HepG2 (cell line): ENCODE measurements at places on chromosomes 11 and 22. TPM values are rescaled to one million over a fixed set of nuclear protein-coding genes. Genes with fewer than 3 reads are reported as not detected.

DNA sequence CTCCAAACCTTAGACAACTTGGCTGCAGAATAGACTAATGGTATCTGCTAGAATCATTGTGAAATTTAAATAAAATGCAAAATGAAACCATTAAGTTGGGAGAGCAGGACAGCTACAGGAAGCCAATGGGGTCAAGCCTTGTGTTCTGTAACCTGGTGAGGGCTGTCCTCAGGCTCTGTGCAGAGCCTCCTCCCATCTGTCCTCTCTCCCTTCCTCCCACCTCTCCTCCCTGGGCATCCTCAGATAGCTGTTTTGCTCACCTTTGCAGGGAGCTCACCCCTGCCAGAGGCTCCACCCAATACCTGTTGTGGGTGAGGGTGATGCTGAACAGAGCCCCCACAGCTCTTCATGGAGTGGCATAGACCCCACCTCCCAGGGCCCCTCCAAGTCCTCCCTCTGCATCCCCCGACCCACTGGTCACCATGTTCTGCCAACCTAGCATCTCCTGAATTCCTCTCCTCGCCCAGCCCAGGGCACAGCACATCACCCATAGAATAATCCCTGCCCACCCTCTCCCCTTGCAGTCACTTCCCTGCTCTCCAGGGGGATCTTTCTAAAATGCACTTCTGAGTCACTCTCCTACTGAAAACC, 100.3 kb downstream of the PDE2A start:
- no peak for DNase-seq

DNA sequence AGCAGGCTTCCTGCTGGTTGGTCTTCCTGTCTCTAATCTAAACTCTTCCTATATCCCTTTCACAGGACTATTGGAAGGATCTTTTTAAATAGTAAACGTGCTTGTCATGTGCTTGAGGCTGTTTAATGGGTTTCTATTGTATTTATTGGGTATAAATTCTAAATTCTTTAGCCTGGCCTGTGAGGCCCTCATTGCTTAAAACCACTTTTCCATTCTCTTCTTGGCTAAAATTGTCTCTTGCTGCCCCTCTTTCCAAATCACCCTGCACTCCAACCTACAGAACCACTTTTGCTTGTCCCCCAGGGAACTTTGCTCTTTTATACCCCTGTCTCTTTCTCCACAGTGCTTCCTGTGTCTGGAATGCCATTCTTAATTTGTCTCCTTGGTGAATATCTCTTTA, 46.4 kb upstream of the MUC15 start:
- no peak for DNase-seq

- no peak for DNase-seq
These were observed 137.4 kb downstream of the EHF start for GRCh38 chr11:34758262-34758661.

DNA sequence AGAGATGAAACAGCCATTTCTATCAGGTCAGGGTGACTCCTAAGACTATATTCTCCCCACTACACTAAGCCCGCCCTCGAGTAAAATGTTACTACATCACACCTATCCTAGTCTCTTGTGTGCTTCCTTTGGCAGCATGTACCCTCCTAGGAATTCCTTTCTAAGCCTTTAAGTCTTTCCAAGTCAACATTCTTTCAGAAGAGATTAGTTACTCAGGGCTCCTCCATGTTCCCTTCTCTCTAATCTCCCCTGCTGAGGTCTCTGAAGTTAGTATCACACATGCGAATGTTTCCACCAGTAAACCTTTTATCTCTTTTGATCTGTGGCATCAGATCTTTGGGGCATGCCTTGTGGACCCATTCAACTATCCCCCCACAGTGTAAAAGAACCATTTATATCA, 873.7 kb upstream of the FAT3 start:
- DNase-seq: no peak

GRCh38 chr11:95888852-95889251, 35.1 kb downstream of the MTMR2 start:
- DNase-seq: no peak

- no peak for DNase-seq
These were observed 18.7 kb downstream of the SOX6 start for GRCh38 chr11:16337421-16338213.

- no peak for DNase-seq
These were observed 162.3 kb downstream of the TRIM29 start for GRCh38 chr11:119975561-119976152.

DNA sequence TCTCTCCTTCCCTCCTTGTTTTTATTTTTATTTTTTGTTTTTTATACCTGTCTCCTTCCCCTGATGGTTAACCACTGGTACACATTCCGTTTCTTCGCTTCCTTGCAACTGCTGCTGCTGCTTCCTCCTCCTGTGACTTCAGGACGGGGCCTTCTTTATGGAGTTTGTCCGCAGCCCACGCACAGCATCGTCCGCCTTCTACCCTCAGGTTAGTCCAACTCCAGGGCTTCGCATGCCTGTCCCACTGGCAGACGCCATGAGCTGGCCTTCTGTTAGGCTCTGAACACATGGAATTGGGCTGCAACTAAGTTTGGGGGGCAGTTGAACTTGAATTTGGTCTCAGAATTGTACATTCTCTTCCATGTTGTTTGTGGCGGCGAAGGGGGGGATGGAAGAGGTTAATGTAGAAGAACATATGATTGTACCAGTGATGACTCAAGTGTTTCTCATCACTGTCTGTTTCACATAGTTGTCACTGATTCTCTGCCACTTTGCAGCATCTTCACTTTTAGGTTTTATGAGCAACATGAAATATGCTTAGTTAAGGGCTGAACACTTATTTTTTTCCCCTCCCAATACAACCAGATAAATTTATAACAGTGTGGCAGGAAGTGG, 83.0 kb upstream of the YWHAH start:
- DNase-seq: no peak

GRCh38 chr11:20672575-20672974, 3.2 kb downstream of the NELL1 start:
- peak; percentile 18 for DNase-seq

GRCh38 chr11:6818967-6819366, 19.5 kb upstream of the OR6A2 start:
- DNase-seq: no peak

- DNase-seq: no peak
These were observed 15.1 kb downstream of the STX3 start for GRCh38 chr11:59770319-59770718.

GRCh38 chr11:995752-996420, 40.6 kb downstream of the MUC6 start:
- no peak for DNase-seq

GRCh38 chr11:36577859-36578258, 10.1 kb downstream of the RAG1 start:
- no peak for DNase-seq

- DNase-seq: no peak
These were observed 572.9 kb downstream of the NTM start for GRCh38 chr11:131943295-131943694.

DNA sequence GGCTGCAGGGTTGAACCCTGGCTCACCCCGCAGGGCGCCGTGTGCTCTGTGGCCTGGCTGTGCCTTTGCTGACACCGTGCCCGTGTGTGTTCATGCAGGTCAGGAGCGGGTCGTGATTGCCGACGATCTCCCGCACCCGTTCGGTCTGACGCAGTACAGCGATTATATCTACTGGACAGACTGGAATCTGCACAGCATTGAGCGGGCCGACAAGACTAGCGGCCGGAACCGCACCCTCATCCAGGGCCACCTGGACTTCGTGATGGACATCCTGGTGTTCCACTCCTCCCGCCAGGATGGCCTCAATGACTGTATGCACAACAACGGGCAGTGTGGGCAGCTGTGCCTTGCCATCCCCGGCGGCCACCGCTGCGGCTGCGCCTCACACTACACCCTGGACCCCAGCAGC, 47.0 kb upstream of the PPP6R3 start:
- DNase-seq: no peak

DNA sequence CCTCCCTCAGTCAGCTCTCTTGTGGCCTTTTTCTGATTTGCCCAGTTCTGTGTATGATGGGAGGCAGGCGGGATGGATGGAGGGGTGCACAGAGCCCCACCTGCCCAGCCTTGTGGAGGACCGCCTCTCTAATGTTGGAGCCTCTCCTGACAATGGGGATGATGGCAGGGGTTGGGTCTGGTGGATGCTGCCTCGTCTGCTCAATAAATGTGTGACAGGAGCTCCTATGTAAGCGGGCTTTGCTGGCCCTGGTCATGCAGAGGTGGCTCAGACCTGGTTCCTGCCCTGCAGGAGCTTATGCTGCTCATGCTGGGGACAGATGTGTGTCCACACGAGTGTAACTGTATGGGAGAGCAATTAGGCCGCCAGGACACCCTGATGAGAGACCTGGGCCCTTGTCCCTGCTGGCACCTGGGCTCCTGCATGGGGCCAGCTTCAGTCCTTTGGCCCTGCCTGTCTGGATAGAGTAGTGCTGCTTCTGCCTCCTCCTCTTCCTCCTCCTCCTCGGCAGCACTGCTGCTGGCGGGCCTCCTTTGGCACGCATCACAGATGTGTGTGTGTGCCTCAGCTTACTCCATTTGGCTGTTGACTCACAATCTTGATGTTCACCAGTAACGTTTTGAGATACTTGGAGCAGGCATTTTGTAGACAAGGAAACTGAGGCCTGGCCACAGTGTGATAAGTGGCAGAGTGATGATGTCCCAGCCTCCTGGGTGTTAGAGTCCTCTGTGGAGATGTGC, 131.0 kb downstream of the TBC1D22A start:
- DNase-seq: no peak

GRCh38 chr11:1371836-1372465, 17.8 kb upstream of the BRSK2 start:
- DNase-seq: no peak

GRCh38 chr22:19844377-19845053, 10.2 kb downstream of the GNB1L start:
- no peak for DNase-seq

DNA sequence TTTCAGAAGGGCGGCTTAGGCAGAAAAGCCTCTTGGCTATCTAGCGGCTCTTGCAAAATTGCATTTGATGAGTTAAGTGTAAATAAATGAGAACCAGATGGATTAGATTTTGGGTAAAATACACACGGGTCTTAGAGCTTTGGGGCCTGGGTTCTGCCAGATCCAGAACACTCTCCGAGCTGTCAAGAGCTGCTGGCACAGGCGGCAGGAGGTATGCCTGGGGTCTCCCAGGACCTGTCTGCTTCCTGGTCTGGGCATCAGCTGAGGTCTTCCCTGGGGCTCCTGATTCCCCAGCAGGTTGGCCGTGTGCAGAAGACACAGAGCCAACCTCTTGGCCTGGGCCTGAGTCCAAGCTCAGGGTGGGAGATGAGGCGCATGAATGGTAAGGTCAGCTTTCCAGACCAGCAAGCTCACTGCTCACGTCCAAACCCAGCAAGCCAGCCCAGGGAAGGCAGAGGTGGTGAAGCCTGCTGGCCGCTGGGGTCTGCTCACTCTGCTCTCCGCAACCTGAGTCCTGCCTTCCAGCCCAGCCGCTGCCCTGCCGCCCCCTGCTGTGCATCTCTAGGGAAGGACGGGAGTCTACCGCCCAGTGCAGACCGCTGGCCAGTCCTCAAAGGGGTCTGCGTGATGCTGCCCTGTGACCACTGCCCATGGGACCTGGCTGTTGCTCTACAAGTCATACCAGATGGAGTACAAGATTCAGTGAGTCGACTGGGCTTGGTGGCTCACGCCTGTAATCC, 44.9 kb downstream of the SCUBE1 start:
- no peak for DNase-seq

- no peak for DNase-seq
These were observed 322.8 kb downstream of the GUCY1A2 start for GRCh38 chr11:106695506-106695905.

- DNase-seq: peak; percentile 59
These were observed 15.8 kb downstream of the TMEM258 start for GRCh38 chr11:61776561-61777075.

GRCh38 chr11:94519478-94520084, 7.3 kb downstream of the C11orf97 start:
- no peak for DNase-seq

DNA sequence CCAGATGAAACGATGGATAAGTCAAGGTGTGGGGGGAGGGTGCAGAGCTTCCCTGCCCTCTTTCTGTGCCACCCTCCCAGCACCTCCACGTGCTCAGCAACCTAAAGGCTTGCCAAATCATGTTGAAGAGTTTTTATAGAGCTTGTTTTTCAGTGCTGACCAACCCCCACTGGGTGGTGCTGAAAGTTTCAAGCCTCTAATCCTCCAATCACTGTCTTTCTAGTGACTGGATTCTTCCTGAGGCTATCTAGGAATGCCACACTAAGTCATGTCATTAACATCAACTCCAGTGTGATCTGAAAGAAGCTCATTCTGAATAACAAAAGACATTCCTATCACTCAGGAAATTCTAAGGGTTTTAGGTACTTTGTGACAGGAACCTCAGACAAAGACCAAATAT, 382.6 kb downstream of the DYNC2H1 start:
- DNase-seq: no peak

DNA sequence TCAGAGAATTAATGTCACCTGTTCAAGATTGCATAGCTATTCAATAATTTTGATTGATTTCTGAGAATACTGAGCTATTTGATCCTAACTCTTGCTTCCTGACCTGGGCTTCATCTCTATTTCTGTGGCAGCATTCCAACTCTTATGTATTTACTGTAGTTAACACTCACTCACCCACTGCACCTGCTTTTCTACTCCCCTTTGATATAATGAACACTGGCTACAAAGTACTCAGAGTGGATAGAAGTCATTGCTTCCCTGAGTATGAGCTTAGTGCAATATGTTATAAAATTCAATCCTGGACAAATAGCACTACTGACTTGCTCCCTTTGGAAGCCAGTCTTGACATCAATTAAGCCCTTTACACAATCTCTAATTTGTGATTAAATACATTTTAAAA, 117.2 kb downstream of the APIP start:
- no peak for DNase-seq

DNA sequence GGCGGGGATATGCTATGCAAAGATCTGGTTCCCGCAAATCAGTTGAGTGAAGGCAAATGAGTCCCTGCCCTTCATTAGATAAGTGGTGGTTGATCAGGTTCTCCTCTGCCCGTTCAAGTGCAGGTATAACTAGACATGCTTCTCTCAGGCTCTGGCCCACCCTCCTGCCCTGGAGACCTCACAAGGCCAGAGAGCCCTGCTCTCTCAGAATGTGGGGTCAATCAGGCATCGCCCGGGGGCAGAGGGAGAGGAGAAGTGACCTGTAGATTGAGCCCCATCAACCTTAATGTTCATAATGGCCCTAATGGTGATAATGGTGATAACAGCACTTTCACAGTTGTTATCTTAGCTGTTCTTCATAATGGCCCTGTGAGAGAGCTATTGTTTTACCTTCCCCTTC, 224.3 kb downstream of the DSCAML1 start:
- no peak for DNase-seq

The MOV10L1 gene
- 0.11 TPM in 1 of 2 replicates, not detected in the other for total RNA-seq

The NAALADL1 gene
- 3.4 and 9.3 TPM in 2 replicates for total RNA-seq

The WNT11 gene
- 0.66 TPM in 1 of 2 replicates, not detected in the other for total RNA-seq

The TSPAN18 gene
- not detected in 2 replicates for total RNA-seq

The GLYAT gene
- total RNA-seq: not detected in 2 replicates

The OR52N4 gene
- 0.09 TPM in 1 of 2 replicates, not detected in the other for total RNA-seq

The TBX10 gene
- 0.17 and 0.27 TPM in 2 replicates for total RNA-seq

The CD3G gene
- total RNA-seq: not detected in 2 replicates

The PRG3 gene
- not detected in 2 replicates for total RNA-seq

The MMP8 gene
- not detected in 2 replicates for total RNA-seq

The NAALAD2 gene
- 5.5 and 8.0 TPM in 2 replicates for total RNA-seq

The SHANK2 gene
- total RNA-seq: 10.2 and 10.5 TPM in 2 replicates

The PDHX gene
- 73.8 and 106 TPM in 2 replicates for total RNA-seq

The OR2D3 gene
- total RNA-seq: not detected in 2 replicates

The HEPN1 gene
- total RNA-seq: not detected in 2 replicates
